Caki2 (cell line): ENCODE measurements at places on chromosomes 4 and X.
A peak's percentile ranks its signal among the peaks of the same experiment; 100 is the strongest.

DNA sequence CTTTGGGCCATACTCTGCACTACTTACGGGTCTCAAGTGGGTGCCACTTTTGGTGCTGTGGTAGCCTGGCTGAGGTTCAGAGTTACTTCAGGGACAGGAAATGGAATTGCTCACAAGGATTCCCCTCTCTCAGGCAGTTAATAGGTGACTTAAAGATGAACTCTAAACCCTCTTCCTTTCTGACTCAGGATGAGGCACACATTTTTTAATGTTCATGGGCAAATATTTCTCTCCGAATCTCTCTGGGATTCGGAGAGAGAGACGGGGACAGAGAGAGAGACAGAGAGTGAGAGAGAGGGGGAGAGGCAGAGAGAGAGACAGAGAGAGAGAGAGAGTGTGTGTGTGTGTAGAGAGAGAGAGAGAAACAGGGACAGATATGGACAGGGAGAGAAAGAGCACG, 79.8 kb downstream of the NYX start:
- peak; percentile 62 for DNase-seq

DNA sequence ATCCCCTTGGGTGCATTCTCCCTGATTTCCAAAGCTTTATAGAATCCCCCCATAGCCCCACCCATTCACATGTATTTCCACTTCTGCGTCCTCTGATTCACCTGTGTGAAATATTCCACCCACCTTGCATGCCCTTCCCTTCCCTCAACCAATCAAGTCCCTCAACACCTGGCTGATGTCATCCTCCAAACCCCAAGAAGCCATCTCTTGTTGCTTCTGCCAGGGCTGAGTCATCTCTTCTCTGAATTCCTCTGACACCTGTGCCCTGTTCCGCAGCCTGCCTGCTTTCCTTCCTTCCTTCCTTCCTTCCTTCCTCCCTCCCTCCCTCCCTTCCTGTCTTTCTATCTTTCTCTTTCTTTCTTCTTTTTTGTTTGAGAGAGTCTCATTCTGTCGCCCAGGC, 9.9 kb downstream of the CRMP1 start:
- DNase-seq: no peak

DNA sequence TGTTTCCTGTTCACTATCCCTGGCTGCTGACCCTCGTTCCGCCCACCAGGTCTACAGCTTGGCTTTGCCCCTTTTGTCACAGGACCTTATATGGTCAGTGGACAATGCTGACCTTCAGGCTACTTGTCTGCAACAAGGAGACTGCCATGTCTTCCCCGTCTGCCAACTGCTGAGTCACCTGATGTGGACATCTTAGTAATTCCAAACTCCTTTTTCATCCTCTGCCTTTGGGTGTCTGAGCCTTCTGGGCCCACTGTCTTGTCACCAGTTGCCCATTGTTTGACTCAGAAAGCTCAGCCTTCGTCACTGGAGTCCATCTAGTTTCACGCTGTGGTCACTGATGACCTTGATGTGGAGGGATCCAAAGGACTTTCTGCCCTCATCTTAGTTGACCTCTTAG, 30.2 kb downstream of the GPRIN3 start:
- no peak for DNase-seq

- no peak for DNase-seq
Measured at GRCh38 chrX:46812445-46812844, 24.4 kb upstream of the RP2 start.

DNA sequence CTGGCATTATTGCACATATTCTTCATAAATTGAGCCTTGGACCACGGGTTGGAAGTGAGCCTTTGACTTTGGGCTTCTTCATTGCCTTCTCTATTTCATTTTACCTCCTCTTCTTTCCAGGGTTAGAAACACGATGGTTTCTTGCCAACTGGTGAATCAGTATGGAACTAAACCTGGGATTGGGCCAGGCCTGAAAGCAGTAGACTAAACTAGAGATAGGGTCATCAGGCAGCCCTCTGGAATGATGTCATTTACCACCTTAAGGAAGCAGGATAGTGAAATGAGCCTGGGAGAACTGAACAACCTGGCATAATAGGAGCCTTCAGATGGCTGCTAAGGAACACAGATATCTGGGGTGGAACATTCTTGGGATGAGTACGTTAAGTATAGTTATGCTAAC, 67.5 kb upstream of the ATP8A1 start:
- DNase-seq: no peak

DNA sequence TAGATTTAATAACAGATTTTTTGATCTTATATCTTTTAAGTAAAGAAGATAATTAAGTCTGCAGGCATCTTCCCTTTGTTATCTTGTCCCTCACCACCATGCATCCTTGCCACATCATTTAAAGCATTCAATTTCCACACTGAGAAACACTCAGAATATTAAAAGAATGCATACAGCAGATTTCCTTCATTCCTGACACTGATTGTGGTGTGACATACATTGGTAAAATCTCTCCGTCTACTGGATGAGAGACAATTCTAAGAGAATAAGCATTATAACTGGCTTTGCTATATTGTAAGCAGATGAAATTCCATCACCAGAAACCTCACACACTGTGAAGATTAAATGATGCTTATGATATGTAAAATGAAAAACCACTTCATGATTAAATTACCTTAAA, 97.4 kb upstream of the TRPC5OS start:
- no peak for DNase-seq

GRCh38 chrX:96707804-96708203, 23.2 kb downstream of the DIAPH2 start:
- DNase-seq: no peak

- no peak for DNase-seq
Measured at GRCh38 chrX:116230130-116230898, 59.8 kb downstream of the AGTR2 start.

DNA sequence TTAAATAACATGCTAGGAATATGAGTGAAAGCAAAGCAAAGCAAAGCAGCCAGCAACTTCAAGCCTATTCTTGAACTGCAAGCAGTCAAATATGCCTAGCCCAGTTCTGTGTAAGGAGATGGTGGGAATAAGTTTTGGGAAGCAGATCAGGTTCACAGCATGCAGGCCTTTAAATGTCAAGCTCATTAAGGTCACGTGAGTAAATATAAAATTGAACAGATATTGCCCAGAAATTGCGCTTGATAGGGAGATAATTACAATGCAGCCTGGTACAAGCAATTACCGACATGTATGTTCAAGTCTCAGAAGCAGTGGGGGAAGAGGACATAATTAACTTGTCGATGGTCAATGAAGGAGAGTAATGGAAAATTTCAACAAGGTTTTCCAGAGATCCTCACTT, 6.0 kb downstream of the GNPDA2 start:
- DNase-seq: no peak

- DNase-seq: no peak
Measured at GRCh38 chrX:150257353-150258175, 105.6 kb upstream of the MAMLD1 start.

GRCh38 chr4:165613581-165613980, 234.8 kb downstream of the CPE start:
- no peak for DNase-seq

GRCh38 chr4:141027421-141027820, 105.8 kb downstream of the RNF150 start:
- DNase-seq: no peak

DNA sequence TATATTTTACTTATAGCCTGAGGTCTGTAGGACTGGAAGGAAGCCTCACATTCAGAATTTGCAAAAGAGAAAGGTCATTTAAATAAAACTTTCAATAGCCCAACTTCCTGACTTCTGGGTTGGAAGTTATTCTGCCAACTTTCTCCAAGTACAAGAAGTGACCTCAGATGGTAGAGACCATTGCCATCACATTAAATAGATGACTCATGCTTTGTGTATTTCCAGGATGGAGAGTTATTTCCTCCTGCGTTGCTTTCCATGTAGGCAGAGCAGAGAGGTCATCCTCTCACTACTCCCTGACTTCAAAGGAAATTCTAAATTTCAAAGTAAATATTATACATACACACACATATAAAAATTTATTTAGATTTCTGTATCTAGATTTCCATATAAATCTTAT, 73.0 kb upstream of the NR3C2 start:
- DNase-seq: no peak

DNA sequence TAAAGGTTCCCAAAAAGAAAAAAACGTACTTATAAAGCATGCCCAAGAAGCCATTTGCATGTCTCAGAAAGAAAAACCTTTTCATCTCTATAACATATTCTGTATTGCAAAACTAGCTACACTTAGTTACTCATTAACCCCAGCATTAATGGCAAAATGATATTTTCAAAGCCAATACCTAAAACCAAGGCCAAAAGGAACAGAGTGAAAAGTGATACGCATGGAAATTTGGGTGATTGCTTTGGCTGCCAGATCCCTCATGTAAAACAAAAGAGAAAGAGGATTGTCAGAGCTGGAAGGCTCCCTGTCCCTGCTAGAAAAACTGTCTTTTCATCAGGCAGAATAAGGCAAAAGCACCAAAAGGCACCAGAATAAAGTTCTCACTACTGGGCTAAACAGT, 46.8 kb upstream of the RADX start:
- DNase-seq: no peak

- DNase-seq: peak; percentile 2
Measured at GRCh38 chrX:150897421-150898320, 797 bp downstream of the CD99L2 start.

GRCh38 chr4:163470391-163470790, 3.2 kb downstream of the TKTL2 start:
- no peak for DNase-seq

- DNase-seq: no peak
Measured at GRCh38 chrX:18406531-18407266, 18.7 kb upstream of the CDKL5 start.

- DNase-seq: no peak
Measured at GRCh38 chrX:73647212-73647611, 84.2 kb downstream of the CHIC1 start.

GRCh38 chrX:154049209-154050112, 29.8 kb upstream of the IRAK1 start:
- DNase-seq: no peak

- DNase-seq: no peak
Measured at GRCh38 chrX:138073626-138074025, 507.7 kb downstream of the ZIC3 start.

DNA sequence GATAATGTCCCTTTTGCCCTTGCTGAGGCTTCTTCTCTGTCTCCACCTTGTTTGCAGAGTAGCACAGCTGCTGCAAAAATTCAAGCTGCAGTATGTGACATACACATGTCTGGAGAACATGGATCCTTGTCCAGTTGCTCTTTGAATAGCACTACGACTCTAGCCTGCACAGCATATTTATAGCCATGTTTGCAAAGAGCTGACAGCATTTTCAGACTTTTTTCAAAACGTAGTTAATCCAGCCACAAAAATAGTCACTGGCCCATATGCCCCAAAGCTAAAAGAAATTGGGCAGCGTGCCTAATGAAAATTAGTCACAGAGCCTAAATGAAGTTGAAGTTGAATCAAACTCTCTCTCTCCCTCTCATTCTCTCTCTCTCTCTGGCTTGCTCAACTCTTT, 17.5 kb downstream of the SLC16A2 start:
- no peak for DNase-seq

DNA sequence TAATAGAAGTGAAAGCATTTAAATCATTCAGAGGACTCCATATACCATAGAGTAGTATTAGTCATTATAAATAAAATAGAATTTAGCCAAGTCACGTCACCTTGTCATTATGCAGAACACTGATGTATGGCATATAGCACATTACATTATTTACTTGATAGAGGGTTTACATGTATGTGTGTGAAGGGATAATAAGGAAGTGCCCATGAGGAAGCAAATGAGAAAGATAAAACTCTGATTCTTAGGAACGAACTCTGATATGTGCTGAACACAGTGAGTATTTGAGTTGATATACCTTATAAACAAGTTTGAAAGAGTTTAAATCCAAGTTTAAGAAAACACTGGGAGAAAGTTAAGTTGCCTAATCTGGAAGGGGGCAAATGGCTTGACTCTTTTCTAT, 160.5 kb upstream of the NDST3 start:
- no peak for DNase-seq

- DNase-seq: no peak
Measured at GRCh38 chrX:153772316-153773217, 8.3 kb upstream of the SRPK3 start.

DNA sequence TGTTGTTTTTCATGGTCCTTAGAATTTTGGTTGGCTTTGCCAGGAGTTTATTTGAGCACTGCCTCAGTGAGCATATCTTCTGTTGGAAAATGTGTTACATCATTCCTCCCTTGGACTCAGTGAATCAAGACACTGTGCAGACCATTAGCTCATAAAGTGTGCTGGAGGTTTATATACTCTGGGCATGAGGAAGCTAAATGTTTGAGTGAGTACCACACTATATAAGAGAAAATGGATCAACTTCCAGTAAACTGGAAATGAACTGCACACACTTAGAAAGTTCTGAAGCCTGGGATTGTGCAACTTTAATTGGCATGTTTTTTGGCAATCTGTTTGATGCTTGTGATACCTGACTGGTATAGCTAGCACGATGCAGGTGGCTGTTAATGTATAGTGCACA, 75.9 kb downstream of the LIMCH1 start:
- DNase-seq: peak; percentile 73

GRCh38 chr4:71713611-71714203, 70.2 kb downstream of the GC start:
- peak; percentile 30 for DNase-seq

DNA sequence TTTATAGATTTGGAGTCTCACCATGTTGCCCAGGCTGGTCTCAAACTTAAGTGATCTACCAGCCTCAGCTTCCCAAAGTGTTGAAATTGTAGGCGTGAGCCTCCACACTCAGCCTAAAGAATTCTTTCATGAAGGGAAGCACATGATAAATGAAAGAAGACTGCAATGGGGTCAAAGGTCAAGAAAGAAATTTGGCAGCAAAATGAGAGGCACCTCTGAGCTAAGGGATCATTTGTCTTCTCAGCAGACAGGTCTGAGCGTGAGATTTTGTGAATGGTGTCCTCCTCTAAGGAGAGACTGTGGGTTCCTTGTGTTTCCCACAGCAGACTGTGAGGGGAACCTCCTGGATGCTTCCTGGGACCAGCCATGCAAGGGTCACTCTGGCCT, 57.5 kb upstream of the EGFL6 start:
- DNase-seq: no peak

DNA sequence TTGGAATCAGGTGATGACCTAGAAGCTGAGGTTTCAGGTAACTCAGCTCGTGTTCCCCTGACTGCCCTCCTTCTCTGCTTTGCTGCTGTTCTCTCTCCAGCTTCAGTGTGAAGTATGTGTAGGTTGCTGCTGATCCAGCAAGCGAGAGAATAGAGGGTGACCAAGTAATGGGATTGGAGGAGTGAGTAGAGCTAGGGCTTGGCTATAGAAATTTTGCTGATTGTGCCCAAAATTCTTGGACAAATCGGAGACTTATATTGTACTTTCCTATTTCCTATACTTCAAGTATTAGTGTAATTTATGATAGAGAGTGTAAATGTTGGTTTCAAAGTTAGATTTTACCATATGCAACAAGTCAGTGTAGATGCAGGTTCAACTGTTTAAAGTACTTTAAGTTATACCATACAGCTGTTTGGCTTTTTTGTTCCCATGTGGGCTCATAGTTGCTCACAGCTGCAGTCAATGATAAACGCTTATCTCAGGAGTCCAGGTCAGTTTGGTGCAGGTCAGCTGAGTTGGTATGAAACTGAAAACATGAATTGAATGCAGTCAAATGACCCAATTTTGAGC, 48.0 kb downstream of the RAPGEF2 start:
- DNase-seq: no peak
